ENCODE measurements at places on chromosomes 12 and 14.

GRCh38 chr12:96360550-96360949, 39.7 kb downstream of the CDK17 start:
- DNase-seq, result no peak

DNA sequence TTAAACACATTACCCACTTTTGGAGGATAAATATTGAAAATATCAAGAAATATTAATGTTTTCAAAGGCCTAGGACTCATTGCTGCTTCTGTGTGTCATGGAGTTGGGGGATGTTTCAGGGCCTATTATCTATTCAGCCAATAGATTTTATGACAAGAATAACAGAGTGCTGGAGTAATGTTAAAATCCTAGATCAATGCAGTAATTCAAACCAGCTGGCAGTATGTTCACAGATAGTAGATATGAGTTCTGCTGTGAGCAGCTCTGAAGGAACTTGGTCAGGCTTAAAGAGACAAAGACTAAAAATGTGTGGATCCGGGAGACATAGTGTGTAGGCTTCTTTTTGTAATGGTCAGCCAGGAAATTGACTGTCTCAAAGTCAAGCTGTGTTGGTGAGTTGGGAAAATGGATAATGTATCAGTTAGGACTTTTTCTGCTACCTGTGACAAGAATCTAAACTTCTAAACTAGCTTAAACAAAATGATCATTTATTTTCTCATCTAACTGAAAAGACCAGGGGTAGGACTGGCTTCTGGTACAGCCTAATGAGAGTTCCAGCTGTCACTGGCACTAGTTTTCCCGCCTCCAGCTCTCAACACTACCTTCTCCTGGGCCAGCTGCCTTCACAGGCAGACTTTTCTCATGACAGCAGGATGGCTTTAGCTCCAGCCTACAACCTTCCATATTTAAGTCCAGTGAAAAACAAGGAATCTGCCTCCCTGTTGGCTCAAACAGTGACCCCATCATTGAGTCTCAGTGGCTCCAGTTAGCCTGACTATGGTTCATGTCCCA, 16.3 kb upstream of the POLR3B start:
- no peak for DNase-seq

- DNase-seq, result no peak
Measured at GRCh38 chr14:98375566-98375965, 896.4 kb downstream of the BCL11B start.

DNA sequence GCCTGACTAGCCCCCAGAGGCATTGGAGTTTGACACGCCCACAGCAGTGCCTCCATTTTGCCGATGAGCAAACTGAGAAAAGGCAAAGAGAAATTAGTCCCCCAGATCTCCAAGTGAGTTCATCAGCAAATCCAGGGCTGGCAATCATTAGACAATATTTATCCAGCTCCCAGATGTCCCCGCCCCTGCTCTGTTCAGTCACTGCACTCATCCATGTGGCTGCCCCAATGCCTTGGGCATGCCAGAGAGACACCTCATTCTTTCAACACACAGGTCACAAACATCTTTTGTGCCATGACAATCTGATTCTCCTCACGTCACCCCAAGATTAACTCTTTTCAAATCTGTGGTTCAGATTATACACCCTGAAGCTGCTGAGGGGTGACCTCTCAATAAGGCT, 43.5 kb downstream of the DPF3 start:
- no peak for DNase-seq

DNA sequence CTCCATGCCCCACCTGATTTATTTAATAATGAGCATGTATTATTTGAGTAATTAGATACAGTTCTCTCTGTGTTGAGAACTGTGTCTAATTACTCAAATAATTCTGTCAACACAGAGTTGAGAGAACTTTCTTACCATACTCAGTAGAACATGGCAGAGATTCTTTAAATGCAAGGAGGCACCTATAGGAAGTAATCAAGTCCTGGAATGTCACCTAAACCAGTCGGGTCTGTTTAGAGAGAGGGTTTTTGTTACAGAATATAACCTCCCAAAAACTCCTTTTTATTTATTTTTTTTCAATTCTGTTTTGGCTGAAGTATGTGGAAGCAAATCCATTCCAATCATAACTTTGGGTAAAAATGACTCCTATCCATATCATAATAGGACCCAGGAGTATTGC, 37.5 kb upstream of the CIT start:
- DNase-seq, result no peak

- DNase-seq, result no peak
Measured at GRCh38 chr12:75155962-75156361, 53.7 kb downstream of the KCNC2 start.

GRCh38 chr14:31194661-31195060, 12.9 kb downstream of the HECTD1 start:
- no peak for DNase-seq

GRCh38 chr12:96248136-96248931, 54.2 kb downstream of the ELK3 start:
- DNase-seq, result no peak

DNA sequence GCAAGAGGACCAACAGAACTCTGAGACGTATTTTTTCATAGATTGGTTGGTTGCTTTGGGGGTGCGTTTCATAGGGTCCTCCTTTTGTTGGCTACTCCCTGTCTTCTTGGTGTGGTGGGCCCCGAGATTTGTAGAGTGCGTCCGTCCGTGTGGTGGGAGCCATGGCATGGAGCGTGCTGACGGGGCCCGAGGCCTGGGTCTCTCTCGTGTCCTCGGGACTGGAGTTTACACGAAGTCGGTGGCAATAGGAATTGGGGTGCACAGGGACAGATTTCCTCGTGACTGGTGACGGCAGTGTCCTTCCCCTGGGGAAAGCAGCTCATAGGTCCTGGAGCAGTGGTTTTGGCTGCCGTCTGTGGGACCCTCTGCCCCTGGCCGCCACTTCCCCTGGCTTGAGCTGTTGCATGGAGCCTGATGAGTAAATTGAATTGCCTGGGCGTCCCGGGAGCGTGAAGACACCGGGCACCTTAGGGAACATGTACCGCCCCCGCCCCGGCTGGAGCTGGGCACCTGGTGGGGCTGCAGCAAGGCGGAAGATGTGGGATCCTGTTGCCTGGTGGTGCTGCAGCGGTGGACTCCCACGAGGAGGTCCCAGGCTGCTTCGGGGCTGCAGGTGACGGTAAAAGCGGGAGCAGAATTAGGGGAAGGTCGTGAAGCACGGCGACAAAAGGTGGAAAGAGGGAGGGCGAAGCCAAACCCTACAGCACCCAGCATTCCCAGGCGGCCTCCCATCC, 153.7 kb upstream of the ALG10B start:
- DNase-seq, result no peak

- DNase-seq, result no peak
Measured at GRCh38 chr14:23078692-23079116, 16.2 kb downstream of the ACIN1 start.

- no peak for DNase-seq
Measured at GRCh38 chr12:106044773-106045172, 94.0 kb downstream of the NUAK1 start.

- DNase-seq, result no peak
Measured at GRCh38 chr14:101625336-101626097, 64.2 kb downstream of the DIO3 start.

DNA sequence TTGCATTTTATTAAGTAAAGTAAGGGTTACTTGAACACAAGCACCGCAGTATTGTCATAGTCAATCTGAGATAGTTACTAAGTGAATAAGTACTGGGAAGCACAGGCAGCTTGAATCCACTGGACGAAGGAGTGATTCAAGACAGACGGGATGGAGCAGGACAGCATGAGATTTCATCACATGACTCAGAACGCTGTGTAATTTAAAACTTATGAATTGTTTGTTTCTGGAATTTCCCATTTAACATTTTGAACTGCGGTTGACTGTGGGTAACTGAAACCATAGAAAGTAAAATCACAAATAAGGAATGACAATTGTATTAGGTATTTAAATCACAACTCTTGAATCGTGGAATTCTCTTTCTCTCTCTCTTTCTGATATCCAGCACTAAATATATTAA, 1630.4 kb upstream of the SEL1L start:
- no peak for DNase-seq

GRCh38 chr12:19967001-19967400, 401.3 kb upstream of the PDE3A start:
- DNase-seq, result no peak

DNA sequence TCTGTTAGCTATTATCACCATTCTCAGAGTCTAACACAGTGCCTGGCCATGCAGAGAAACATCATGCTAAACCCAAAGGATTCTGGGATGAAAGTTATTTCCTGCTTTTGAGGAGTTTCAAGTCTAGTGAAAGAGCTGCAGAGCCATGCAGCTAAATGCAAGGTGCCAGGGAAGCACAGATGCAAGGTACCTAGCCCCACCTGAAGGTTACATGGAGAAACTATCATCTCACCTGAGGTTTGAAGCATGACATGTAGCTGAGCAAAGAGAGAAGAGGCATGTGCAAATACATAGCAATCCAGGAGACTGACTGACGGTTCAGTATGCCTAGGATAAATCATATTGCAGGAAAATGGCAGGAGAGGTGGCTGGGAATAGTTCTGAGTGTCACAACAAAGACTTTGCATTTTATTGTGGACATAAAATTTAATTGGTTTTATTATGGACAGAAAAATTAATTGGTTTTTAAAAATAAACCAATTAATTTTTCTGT, 170.4 kb downstream of the PRKD1 start:
- DNase-seq, result no peak

- DNase-seq, result no peak
Measured at GRCh38 chr12:5059358-5059757, 15.7 kb downstream of the KCNA5 start.

GRCh38 chr12:53963005-53963404, 8.3 kb downstream of the HOXC12 start:
- DNase-seq, result no peak

DNA sequence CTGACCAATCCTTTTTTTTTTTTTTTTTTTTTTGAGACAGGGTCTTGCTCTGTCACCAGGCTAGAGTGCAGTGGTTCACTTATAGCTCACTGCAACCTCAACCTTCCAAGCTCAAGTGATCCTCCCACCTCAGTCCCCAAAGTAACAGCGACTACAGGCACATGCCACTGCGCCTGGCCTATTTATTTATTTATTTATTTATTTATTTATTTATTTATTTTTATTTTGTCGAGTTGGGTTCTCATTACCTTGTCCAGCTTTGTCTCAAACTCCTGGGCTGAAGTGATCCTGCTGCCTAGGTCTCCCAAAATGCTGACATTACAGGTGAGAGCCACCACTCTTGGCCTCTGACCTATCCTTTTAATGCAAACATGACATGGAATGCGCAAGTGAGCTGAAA, 124.4 kb downstream of the GXYLT1 start:
- DNase-seq, result no peak

DNA sequence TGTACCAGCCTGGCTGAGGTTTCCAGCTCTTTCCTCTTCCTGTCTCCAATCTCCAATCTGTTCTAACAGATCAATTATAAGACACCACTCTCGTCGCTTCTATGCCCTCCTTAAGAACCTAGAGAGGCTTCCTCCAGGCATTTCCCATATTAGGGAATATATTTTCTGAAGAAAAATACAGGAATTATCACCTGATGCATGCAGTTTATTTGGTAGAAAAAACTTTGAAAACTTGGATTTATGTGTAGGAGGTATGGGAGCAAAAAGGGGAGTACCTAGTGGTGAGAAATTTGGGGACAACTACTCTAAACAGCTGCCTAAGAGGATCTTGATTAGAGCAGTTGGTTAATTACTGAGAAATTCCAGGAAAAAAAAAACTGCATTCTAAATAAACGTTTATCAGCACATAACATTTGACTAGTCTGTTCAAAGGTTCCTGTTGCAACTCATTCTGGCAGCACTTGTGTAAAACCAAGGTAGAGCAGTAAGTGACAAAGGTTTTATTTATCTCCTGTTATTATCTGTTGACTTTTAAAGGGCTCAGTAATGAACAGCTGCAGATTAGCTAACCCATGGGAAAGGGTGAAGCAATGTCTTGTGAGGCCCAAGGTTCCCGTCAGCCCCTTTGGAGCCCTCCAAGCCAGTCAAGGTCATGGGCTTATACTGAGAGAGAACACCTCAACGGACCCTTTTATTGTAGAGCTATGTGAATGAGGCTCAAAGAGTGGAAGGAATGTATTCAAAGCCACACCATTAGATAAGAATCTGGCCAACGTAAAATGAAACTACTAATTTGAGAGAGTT, 36.4 kb upstream of the NR1H4 start:
- DNase-seq, result no peak

- peak; percentile 3 for DNase-seq
Measured at GRCh38 chr14:95835121-95835730, 41.4 kb upstream of the TUNAR start.

DNA sequence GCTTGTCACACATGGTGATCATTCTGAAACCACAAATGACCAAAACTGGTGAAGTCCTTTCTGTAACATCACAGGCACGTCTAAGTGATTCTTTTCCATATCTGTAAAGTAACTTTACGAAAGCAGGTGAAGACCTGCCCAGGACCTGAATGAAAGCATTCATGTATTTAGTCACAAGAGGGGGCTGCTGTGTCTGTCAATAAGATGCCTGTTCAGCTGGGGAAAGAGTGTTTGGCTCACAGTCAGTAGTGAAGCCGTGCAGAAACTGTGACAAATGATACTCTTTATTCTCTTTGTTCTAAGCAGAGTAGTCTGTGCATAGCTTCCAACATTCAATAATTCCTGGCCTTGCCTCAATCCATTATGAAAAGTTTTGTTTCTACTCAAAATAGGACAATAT, 373.5 kb upstream of the OR4E1 start:
- no peak for DNase-seq

DNA sequence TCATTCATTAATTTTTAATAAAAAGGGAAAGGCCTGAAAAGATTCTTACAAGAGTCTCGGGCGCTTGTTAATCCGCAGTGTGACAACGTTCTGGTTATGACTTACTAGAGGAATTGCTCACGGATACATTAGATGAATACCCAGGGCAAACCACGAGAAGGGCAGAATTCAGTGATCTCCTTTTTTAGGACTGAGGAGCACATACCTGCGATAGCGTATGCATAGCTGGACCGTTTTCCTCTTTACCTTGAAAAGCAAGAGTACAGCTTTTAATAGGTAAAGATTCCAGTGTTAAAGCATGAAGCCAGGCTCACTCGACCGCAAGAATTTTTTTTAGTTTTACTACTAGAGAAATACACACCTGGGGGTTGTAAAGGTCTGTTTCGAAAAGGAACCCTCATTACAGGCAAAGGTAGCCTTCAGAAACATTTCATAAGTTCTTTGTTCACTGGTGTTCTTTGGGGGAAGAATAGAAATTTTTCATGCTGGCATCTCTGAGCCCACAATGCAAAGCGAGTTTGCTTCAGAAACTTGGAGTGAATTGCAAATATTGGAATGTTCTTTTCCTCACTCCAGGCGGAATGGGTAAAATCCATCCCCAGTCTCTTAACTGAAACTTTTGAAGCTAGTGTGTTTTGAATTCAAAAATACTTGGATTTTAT, 953 bp downstream of the MAPK1IP1L start:
- DNase-seq, result no peak

- DNase-seq, result no peak
Measured at GRCh38 chr12:52829986-52830770, 3.9 kb downstream of the KRT79 start.

- no peak for DNase-seq
Measured at GRCh38 chr14:100651999-100652508, 64.8 kb upstream of the BEGAIN start.

DNA sequence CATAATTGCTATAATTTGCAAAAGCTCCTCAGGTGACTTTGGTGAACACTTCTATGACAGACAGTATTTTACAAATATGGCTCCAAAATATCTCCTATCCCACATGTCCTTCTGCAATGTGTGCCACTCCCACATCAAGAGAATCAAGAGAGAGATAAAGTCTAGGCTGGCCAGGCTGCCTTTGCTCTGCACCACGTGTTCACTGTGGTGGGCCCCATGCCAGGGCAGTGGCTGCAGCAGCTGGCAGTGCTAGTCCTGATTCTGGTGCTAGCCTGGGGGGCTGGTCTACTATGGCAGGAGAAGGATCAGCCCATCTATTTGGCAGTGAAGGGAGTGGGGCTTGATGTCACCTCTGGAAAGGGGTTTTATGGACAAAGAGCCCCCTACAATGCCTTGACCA, 86.3 kb downstream of the DRAM1 start:
- no peak for DNase-seq
